ENCODE measurements at places on chromosomes 12 and 14. TPM values are rescaled to one million over a fixed set of nuclear protein-coding genes. Genes with fewer than 3 reads are reported as not detected.

DNA sequence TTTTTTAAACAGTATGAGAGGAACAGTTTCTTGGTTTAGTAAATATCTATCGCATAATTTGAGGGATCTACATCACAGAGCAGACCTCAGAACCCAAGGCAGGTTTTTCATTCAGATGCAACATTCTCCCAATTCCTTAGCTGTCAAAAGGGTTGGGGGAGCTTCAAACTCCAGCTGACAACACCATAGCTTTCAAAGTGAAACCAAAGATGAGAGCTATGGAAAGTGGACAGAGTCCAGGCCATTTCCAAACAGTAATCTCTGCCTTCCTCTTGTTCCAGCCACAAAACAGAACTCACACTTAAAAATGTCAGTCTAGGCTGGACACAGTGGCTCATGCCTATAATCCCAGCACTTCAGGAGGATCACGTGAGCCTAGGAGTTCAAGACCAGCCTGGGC lies 87.8 kb downstream of the SPRING1 start:
- DNase-seq: no peak

DNA sequence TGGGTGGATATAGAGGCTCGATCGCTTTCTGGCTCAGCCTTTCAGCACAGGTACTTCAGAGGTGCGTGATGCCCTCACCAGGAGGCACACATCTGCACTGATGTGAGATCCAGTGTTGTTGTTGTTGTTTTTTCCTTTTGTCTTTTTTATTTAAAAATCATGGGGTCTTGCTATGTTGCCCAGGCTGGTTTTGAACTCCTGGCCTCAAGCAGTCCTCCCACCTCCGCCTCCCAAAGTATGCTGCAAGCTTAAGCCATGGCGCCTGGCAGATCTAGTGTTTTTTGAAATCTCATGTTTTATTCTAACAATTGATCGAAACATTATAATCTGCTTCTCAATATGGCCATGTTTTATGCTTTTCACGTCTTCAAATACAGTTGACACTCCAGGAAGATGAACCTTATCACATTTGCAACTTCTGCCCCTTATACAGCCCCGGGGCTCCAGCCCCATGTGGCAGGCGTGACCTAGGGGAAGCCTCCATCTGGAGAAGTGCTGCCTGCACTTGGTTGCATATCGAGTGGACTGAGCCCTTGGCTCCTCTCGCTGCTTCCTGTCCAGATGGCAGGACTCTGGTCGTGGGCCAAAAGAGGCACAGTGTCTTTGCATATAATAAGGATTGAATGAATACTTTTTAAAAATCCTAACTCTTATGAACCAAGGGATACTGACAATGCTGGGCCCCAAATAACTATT lies 71.7 kb downstream of the TRAF3 start:
- no peak for DNase-seq

DNA sequence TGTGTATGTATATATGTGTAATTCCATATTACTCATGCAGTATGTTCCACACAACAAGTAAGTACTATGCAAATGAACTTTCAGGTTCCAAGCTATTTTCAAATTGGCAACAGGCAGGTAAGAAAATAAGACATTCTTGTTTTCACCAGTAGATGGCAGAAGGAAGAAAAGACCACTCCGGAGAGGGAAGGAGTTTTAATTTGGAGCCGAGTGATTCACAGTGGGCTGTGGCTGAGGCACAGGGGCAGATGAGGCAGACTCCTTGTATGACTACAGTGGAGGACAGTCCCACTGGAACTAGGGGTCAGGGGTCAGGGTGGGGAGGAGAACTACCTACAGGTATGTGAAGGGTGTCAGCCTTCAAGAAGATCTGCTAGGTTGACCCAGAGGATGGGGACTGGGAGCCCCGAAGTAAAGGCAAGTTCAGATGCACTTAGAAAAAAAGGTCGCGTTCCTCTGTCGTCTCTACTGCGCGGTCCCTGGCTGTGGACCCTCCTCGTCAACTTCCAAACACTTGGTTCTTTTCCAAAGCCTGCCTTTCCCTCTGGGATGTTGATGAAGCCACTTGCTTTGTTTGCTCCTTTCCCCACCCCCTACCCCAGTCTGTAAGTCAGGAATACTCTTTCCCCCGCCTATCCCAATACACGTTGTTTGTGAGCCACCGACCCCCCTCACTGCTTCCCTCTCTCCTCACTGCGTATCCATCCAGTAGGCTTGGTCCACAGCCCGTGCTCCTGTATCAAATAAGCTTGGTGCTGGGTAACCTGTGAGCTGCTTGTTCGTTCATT lies 24.1 kb downstream of the DDX47 start:
- peak; percentile 75 for DNase-seq

GRCh38 chr12:13278249-13278787 lies 81.8 kb downstream of the EMP1 start:
- DNase-seq: peak; percentile 69

DNA sequence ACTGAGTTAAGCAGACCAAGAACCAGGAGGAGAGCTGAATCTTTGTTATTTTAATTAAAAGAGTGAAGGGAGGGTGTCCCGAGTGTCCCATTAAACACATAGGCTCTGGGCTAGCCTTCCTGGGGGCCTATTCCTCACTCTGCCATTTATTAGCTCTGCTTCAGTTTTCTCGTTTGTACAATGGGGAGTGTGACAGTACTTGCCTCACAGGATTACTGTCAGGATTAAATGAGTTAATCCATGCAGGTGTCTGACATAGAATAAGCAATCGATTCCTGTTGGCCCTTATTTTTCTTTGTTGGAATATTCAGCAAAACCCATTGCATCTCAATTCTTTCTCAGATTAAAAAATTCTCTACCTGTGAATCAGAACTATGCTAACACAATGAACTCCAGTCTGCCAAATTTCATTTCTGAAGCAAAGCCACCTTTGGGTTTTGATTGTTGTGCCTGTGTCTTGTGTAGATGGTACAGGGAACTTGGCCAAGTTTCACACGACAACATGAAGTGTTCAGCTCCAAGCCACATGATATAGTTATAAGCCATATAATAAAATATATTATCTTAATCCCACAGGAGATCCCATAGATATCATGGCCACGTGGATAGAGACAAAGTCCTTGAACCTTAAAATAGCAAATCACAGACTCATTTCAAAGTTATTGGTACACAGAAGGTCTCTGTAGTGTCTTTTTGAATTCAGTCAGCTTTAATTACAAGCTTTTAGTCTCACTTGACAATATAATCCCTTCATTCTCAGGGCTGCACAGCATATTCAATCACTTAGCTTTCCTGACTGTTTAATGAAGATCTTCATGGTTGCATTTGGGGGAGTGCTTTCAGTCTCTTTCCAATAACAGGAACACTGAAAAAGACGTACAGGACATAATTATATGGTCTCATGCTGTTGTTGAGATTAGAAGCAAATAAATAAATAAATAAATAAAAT lies 34.4 kb upstream of the CRY1 start:
- DNase-seq: no peak

GRCh38 chr14:105064721-105065143 lies 498 bp downstream of the GPR132 start:
- DNase-seq: no peak

DNA sequence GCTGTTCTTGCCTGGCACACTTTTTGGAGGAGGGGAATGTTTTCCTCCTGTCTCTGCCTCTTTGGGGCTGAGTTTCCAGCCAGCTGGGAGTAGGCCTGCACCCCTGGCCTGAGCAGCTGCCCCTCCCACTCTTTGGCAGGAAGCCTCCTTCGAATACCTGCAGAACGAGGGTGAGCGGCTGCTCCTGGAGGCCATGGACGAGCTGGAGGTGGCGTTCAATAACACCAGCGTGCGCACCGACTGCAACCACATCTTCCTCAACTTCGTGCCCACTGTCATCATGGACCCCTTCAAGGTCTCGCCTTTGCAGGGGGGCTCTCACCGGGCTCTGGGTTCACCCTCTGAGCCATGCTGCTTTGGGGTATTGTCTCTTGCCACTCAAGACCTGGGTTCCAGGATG lies 69.4 kb downstream of the FOXN4 start:
- no peak for DNase-seq

DNA sequence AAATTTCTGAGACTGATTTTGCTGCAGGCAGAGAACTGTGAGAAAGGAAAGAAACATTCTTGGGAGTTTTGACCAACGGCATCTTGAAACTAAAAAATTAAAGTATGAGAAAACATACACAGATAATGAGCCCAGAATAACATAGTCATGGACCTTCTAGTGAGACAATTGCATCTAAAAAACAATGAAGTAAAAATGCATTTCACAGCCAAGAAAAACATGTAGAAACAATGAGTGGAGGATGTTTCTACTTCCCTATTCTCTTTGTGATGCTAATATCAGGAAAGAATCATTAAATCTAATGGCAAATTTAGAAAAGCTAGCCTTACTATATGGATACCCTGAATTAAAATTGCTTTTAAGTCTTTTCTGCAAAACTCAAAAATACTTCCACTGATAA lies 12.2 kb upstream of the PLEKHG7 start:
- no peak for DNase-seq

- DNase-seq: peak; percentile 79
Measured at GRCh38 chr14:99389174-99389826, 91.4 kb downstream of the SETD3 start.

- DNase-seq: no peak
Measured at GRCh38 chr12:112149596-112149995, 24.2 kb downstream of the TRAFD1 start.

DNA sequence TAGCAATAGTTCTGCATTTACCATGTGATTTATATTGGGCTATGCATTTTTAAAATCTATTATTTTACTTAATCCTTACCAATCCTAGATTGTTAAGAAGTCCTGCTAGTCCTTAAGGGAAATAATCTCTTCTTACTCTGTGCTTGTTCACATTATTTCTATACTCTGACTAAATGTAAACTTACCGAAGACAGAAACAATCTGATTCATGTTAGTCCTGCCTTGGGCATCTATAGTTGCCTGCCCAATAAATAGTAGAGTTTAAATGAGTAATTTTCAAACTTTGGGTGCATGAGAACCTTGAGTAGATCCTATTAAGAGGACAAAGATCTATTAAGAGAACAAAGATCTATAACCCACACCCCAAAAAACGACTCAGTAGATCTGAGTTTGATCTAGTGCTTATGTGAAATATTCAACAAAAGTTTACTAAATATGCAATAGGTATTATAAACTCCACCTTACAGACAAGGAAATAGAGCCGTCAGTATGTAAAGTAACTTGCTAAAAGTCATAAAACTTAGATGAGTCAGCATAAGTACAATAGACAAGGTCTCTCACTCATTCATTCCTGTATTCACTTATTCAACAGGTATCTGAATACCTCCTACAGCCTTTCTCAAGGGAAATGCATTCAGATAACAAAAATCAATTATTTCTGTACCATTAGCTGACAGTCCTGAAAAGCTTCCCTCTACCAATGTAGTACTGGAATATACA lies 127.6 kb downstream of the PAWR start:
- DNase-seq: no peak

DNA sequence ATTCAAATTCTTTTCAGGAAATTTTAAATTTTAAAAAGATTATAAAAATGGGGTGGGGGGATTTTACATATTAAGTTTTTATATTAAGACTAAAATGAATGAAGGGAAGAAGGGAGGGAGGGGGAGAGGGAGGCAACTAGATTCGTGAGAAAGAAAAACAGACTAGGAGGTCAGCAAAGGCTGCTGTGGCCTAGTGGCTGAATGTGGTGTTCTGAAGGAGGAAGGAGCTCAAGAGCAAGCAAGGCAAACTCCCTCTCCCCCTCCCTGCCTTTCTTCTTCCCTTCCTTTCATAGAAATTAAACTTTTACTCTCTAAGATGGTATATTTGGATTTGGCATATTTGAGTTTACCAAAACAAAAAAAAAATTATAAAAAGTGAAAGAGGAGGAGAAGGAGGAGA lies 18.1 kb downstream of the DYRK2 start:
- no peak for DNase-seq

DNA sequence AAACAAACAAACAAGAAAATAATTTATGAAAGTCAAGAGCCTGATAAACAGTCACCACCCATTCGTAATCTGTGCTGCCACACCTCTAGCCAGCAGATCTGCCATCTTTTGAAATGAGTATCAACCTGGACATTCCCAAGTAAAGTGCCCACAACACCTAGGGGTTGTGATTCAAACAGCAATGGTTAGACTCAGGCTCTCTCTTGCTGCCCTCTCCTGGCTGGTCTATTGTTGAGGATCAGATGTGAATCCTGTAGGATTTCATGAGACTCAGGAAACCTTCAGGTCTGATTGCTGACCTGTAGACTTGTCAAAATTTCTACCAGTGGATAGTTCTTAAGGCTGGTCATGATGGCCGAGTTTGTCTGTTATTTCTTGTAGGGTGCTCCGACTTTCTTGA lies 26.8 kb downstream of the DGLUCY start:
- peak; percentile 51 for DNase-seq

GRCh38 chr14:102998393-102998792 lies 59.0 kb downstream of the CDC42BPB start:
- DNase-seq: no peak

DNA sequence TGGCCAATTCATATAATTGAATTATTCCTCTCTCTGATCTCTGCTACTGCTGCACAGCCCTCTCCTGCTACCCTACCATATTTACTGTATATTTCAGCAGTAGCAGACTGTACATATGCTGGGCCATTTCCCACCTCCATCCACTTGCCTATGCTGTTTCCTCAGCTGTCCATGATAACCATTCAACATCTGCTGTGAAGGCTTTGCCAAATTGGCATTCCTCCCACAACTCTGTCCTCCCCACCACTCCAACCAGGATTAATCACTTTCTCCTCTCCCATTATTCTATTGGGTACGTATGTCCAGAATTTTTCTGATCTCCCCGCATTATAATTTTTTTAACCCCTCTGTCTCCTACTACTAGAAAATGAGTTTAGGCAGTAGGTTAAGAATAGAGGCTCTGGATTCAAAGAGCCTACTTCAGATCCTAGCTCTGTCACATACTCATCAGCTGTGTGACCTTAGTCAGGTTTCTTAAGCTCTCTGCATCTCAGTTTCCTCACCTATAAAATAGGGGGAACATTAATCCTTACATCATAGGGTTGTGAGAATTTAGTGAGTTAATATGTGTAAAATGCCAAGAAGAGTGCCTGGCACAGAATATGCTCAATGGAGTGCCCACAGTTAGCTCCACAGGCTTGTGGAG lies 123.3 kb downstream of the KICS2 start:
- DNase-seq: no peak

Gene APOF
- polyA plus RNA-seq: not detected

Gene CBX5
- polyA plus RNA-seq: 39.5 TPM

Gene SLC2A14
- polyA plus RNA-seq: 0.30 TPM

Gene KRT6A
- 0.11 TPM for polyA plus RNA-seq

Gene LUM
- polyA plus RNA-seq: 0.58 TPM

Gene MMP14
- polyA plus RNA-seq: 2.0 TPM

Gene PYGL
- 112 TPM for polyA plus RNA-seq

Gene MYF5
- polyA plus RNA-seq: not detected

Gene DPPA3
- polyA plus RNA-seq: not detected

Gene RFC5
- polyA plus RNA-seq: 51.7 TPM

Measured in A549 (cell line).